Uterus (tissue), 4 donors: ENCODE measurements at places on chromosomes 11 and 22. TPM values are rescaled to one million over a fixed set of nuclear protein-coding genes. Genes with fewer than 3 reads are reported as not detected.

The SAA2 gene
- total RNA-seq = not detected

The NECTIN1 gene
- 10.6 TPM for total RNA-seq

The OR52A1 gene
- total RNA-seq = not detected

DNA sequence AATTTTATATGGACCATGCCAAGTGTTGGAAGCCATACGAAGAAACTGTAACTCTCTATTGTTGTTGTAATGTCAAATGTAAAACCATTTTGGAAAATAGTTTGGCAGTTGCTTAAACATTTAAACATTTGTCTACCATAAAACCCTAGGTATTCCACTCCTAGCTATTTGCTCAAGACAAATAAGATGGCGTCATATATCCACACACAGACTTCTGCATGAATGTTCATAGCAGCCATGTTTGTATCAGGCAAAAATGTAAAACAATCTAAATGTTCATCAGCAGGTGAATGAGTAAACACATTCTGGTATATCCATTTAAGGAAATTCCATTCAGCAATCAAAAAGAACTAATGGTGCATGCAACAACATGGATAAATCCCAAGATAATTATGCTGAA lies 27.9 kb downstream of the OR9I1 start:
- no peak overlapping the region for H3K27ac ChIP-seq
- H3K4me3 ChIP-seq = no peak overlapping the region
- DNase-seq = no peak
- H3K36me3 ChIP-seq = no peaks in the 10 kb centered on the region

- DNase-seq = peak; percentile 46
- H3K27ac ChIP-seq = no peak overlapping the region
- H3K4me1 ChIP-seq = no peaks in the 10 kb centered on the region
- H3K36me3 ChIP-seq = no peaks in the 10 kb centered on the region
Measured at GRCh38 chr11:61516675-61517572, 8.4 kb downstream of the LRRC10B start.

DNA sequence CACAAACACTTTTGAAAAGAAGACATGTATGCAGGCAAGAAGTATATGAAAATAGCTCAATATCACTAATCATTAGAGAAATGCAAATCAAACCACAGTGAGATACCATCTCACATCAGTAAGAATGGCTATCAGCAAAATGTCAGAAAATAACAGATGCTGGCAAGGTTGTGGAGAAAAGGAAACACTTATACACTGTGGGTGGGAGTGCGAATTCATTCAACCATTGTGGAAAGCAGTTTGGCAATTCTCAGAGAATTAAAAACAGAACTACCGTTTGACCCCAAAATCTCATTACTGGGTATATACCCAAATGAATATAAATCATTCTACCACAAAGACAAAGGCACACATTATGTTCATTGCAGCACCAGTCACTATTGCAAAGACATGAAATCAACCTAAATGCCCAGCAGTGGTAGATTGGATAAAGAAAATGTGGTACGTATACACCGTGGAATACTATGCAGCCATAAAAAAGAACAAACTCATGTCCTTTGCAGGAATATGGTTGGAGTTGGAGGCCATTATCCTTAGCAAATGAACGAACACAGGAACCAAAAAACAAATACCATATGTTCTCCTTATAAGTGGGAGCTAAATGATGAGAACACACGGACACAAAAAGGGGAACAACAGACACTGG lies 18.5 kb downstream of the MMP13 start:
- no peaks in the 10 kb centered on the region for H3K27me3 ChIP-seq
- no peak overlapping the region for H3K27ac ChIP-seq
- H3K4me1 ChIP-seq = no peaks in the 10 kb centered on the region
- no peak for DNase-seq
- no peak overlapping the region for H3K4me3 ChIP-seq
- no peaks in the 10 kb centered on the region for H3K36me3 ChIP-seq

DNA sequence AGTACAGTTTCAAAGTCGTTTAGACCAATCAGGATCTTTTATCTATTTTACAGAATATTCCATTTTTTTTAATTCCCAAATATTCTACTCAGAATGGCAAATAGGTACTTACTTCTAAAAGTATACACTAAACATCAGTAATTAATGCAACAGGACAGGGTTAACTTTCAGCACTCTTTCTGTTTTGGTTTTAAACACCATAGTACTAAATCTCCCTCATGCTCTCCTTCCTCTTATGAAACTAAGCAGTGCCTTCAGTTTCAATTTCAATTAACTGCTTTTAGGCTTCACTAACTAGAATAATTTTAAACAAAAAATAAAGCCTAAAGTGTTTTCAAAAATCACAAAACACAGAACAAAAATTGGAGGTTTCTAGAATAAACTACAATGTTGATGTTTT lies 57.9 kb downstream of the NOX4 start:
- no peaks in the 10 kb centered on the region for H3K27me3 ChIP-seq
- H3K27ac ChIP-seq = no peak overlapping the region
- no peak overlapping the region for H3K4me3 ChIP-seq
- H3K36me3 ChIP-seq = no peaks in the 10 kb centered on the region
- no peaks in the 10 kb centered on the region for H3K4me1 ChIP-seq

DNA sequence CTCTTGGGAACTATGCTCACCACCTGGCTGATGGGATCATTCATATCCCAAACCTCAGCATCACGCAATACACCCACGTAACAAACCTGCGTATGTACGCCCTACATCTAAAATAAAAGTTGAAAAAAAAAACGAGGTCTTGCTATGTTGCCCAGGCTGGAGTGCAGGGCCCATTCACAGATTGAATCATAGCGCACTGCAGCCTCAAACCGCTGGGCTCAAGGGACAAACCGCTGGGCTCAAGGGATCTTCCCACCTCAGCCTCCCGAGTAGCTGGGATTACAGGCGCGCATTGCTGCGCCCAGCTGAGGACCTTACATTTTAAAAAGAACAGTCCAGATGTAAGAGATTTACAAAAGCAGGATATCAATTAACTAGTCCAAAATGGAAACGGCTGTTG lies 41.9 kb upstream of the EMID1 start:
- H3K27ac ChIP-seq = no peak overlapping the region
- no peaks in the 10 kb centered on the region for H3K36me3 ChIP-seq
- no peak for DNase-seq
- no peak overlapping the region for H3K4me3 ChIP-seq

GRCh38 chr11:37107415-37107814 lies 509.4 kb upstream of the RAG2 start:
- H3K27me3 ChIP-seq = no peaks in the 10 kb centered on the region
- no peak overlapping the region for H3K27ac ChIP-seq
- H3K4me1 ChIP-seq = no peaks in the 10 kb centered on the region
- no peak for DNase-seq

- no peak overlapping the region for H3K4me3 ChIP-seq
- no peak overlapping the region for H3K27ac ChIP-seq
- H3K27me3 ChIP-seq = no peaks in the 10 kb centered on the region
- H3K36me3 ChIP-seq = no peaks in the 10 kb centered on the region
- DNase-seq = no peak
- H3K4me1 ChIP-seq = no peaks in the 10 kb centered on the region
Measured at GRCh38 chr11:45450189-45450588, 164.0 kb upstream of the SYT13 start.

DNA sequence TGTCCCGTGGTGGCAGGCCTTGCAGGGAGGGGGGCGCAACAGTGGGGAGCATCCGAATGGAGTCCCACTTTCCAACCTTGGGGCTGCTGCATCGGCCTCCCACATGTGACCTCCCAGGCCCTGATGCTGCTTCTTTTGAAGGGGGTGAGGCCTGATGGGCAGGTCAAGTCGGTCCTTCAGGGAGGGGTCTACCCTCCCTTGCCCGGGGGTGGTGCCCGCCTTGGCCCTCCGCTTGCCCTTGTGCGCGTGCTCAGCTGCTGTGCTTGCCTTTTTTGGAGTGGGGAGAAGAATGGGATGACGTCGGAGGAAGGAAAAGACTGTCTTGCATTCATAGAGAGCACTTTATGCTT lies 66.9 kb downstream of the PRDM11 start:
- H3K27me3 ChIP-seq = no peaks in the 10 kb centered on the region
- peak overlapping the region; percentile 97 for H3K27ac ChIP-seq

- H3K36me3 ChIP-seq = no peaks in the 10 kb centered on the region
- no peaks in the 10 kb centered on the region for H3K27me3 ChIP-seq
- no peak overlapping the region for H3K27ac ChIP-seq
- no peak for DNase-seq
- no peaks in the 10 kb centered on the region for H3K4me1 ChIP-seq
Measured at GRCh38 chr11:126782810-126783209, 217.8 kb downstream of the KIRREL3 start.
